Stimulated activated CD8-positive, alpha-beta memory T cell treated with anti-CD3 and anti-CD28 coated beads, Interleukin-4, amount 100 ng/mL, for 4 hours (primary cell): ENCODE measurements at places on chromosomes 3 and 15.

GRCh38 chr3:135456108-135456790, 509.3 kb upstream of the PPP2R3A start:
- DNase-seq: no peak

DNA sequence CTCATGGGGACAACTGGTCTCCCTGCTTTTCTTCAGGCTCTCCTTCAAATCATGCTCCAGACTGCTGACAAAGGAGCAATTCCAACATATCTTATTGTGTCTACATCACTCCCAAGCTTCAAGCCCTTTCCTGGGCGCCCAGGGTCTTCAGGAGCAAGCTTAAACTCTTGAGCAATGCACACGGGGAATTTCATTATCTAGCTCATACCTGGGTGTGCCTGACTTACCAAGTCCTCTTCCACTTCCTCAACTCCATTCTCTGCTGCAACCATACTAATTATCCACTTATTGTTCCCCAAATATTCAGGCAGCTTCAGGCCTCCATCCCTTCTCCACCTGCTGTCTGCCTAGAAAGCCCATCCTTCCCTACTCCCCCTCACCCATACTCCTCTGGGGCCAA, 50.6 kb downstream of the B3GNT5 start:
- DNase-seq: no peak

DNA sequence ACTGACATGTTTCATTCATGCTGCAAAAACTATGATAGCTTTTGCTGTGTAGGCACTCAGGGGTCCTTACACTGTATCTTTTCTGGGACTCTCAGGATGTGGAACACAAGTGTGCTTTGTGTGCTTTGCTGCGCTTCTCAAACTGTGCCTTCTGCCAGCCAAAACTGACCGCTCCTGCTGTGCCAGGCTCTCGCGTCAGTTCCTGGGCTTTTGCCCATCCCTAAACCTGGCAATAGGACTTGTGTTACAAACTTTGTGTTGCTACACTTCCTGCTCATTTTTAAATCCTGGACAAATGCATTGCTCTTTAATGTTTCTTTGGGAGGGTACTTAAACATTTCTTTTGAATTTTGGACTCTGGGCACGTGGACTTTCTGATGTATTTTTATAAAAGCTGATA, 60.3 kb downstream of the DIPK2A start:
- DNase-seq: no peak

DNA sequence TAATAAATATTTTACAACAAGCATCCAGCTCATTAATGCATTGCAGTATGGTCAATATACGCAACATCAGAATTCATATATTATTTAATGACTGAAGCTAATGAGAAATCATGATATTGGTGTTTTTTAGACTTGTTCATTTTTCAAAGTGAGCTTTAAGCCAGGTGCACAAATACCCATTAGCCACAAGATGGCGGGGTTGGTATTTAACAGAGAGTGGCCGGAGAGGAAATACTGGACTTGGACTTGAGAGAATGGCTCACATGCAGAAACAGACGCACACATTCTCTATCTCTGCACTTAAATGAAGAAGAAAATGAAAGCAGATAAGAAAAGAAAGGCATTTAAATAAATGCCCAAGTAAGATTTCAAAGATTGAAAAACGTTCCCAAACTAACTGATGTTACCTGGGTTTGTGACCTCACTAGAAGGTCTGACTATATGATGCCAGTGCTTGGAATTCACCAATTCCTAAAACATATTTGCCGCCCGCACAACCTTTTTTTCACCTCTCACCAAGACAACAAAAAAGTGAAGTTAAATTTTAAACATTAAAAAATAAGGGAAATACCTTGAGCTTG, 21.2 kb upstream of the CRBN start:
- DNase-seq: no peak

- DNase-seq: no peak
Observed at GRCh38 chr15:94154255-94154654, 77.1 kb upstream of the MCTP2 start.

- DNase-seq: no peak
Observed at GRCh38 chr3:120497336-120497735, 46.5 kb upstream of the FSTL1 start.
